Hematopoietic multipotent progenitor cell (in vitro differentiated cells): ENCODE measurements at places on chromosomes 13 and 19.

DNA sequence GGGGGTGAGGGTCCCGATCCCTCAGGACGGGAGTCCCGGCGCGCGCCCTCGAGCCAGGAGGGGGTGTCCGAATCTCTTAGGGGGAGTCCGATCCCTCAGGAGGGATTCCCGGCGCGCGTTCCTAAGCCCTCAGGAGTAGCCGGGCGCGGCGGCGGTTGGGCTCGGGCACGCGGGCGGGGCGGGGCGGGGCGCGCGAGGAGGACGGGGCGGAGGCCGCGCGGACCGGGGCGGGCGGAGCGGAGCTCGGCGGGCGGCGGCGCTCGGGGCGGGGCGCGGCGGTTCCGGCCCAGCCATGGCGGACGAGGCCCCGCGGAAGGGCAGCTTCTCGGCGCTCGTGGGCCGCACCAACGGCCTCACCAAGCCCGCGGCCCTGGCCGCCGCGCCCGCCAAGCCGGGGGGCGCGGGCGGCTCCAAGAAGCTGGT is at the start of gene CUL4A:
TSS of gene CUL4A (plus strand) at position 278 of the 423 bp plus-strand sequence. CDS start at position 293, 15 bp downstream.
- peak; percentile 46 for DNase-seq

- DNase-seq, result no peak
Measured at GRCh38 chr13:39599842-39600241, 3.2 kb downstream of the LHFPL6 start.

DNA sequence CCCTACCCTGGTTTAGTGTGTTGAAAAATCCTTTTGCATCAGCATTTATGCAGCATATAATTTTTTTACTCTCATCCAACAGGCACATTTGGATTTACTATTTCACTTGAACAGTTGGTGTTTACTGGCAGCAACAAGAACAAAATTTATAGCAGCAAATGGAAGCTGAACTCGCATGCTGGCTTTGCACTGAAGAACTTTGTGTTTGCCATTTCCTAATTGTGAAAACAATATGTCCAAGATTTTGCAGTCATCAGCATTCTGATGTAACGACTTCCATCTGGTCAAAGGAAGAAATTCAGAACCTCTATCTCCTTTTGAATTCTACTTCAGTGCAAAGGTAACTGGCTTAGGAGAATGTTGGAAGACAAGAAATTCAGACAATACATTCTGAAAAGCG is 131.0 kb downstream of the DLEU7 start:
- no peak for DNase-seq

GRCh38 chr13:112653071-112653470 is 36.8 kb upstream of the ATP11A start:
- no peak for DNase-seq

GRCh38 chr13:99514801-99515200 is 13.5 kb downstream of the TM9SF2 start:
- DNase-seq, result no peak
